Ovary (tissue), 10 donors: ENCODE measurements at places on chromosomes 6 and 20. TPM values are rescaled to one million over a fixed set of nuclear protein-coding genes. Genes with fewer than 3 reads are reported as not detected.

DNA sequence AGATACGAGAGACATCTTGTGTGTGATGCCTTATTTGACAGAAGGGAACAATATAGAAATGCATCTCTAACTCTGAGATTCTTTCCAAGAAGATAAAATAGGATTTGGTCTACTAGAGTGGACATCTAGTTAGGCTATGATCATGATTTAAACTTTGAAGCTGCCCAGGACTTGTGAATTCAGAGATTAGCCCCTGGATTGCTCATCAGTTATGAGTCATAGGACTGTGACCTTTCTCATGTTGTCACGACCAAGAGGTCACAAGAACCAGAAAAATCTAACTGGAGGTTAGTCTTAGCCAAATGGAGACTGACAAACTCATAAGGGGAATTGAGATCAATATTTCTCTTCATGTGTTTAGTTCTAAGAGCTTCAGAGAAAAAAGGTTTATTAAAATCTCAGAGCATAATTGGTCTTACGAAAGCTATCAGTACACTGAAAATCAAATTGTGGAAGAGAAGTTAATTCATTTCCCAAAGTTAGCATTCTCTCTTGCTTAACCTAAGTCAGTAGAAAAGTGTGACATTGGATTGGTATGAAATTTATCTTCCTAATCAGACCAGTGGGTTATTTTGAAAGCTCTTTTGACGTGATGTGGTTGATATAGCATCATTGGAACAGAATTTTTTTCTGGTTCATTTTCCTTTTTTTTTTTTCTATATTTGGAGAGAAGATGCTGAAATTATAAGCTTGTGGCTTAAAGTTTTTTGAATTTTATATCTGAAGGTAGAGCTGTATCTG lies 245.7 kb downstream of the RNF144B start:
- H3K27ac ChIP-seq, result no peak overlapping the region
- DNase-seq, result no peak
- no peak overlapping the region for H3K4me3 ChIP-seq
- H3K4me1 ChIP-seq, result no peaks in the 10 kb centered on the region
- no peaks in the 10 kb centered on the region for H3K27me3 ChIP-seq

DNA sequence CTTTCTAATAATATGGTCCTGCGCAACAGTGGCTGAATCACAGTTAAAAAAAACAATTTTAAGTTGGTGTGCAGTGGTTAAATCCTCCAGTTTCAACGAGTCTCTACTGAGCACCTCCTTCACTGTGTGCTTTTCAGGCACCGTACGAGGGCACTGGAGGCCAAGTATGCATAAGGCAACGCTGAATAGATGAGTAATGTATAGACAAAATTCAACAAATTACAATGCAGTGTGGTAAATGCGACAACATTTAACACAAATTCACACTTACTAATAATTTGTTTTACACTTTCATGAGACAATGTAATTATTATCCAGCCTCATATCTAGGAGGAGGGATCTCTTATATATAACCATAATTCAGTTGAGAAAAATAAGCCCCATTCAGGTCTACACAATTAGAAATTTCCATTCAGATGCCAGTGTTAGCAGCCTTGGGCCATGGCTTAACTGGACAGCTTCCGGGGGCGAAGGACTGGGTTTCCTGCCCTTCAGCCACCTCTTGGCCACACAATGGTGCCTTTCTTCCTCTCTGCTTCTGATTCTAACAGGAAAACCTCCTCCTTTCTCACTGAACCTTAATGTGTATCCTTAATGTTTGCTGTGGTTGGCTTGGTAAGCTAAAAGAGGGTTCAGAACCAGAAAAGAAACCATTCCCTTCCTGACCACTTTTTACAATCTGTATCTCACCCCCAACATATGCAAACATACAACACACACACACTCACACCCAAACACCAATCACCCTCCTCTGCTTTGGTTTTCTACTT lies 51.9 kb downstream of the B4GALT5 start:
- H3K4me1 ChIP-seq, result peaks cover 7% of the 10 kb centered on the region
- no peak overlapping the region for H3K4me3 ChIP-seq
- H3K27ac ChIP-seq, result no peak overlapping the region
- DNase-seq, result no peak
- no peaks in the 10 kb centered on the region for H3K27me3 ChIP-seq

DNA sequence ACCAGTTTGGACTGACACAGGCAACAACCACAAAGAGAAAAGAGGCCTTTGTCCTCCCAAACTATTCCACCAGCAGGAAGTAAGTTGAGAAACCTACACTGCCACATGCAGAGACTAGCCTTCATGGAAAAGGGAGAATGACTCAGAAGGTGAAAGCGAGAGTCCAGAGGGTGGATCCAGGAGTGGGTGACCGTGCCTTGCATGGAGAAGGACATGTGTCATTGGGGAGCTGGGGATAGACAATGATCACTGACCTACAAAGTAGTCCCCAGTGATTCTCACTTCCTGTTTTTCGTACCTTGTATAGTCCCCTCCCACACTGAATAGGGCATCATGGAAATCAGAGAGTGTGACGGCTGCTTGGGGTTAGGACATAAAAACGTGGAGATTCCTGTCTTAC lies 91.9 kb downstream of the MYLK4 start:
- H3K27me3 ChIP-seq, result no peaks in the 10 kb centered on the region
- H3K27ac ChIP-seq, result no peak overlapping the region
- DNase-seq, result no peak
- H3K4me1 ChIP-seq, result no peaks in the 10 kb centered on the region

GRCh38 chr6:25042036-25042521 lies 106.3 kb upstream of the RIPOR2 start:
- no peak overlapping the region for H3K27ac ChIP-seq
- H3K4me3 ChIP-seq, result no peak overlapping the region
- H3K36me3 ChIP-seq, result no peaks in the 10 kb centered on the region

GRCh38 chr6:24455061-24455460 lies 34.3 kb downstream of the GPLD1 start:
- DNase-seq, result no peak
- H3K4me3 ChIP-seq, result no peak overlapping the region
- no peak overlapping the region for H3K27ac ChIP-seq
- H3K4me1 ChIP-seq, result no peaks in the 10 kb centered on the region

GRCh38 chr20:3106658-3107463 lies 22.3 kb upstream of the AVP start:
- H3K27me3 ChIP-seq, result no peaks in the 10 kb centered on the region
- H3K36me3 ChIP-seq, result no peaks in the 10 kb centered on the region
- H3K27ac ChIP-seq, result no peak overlapping the region
- no peak for DNase-seq
- H3K4me1 ChIP-seq, result no peaks in the 10 kb centered on the region

GRCh38 chr6:112253841-112254816 lies at the start of gene LAMA4:
Gene LAMA4 (minus strand): TSS chr6:112254567. CDS start chr6:112254150, 417 bp downstream.
- H3K4me1 ChIP-seq, result peaks cover 6% of the 10 kb centered on the region
- no peaks in the 10 kb centered on the region for H3K27me3 ChIP-seq
- DNase-seq, result peak; percentile 60
- H3K4me3 ChIP-seq, result peak within 1 kb of the TSS; percentile 83

- H3K4me1 ChIP-seq, result no peaks in the 10 kb centered on the region
- no peaks in the 10 kb centered on the region for H3K36me3 ChIP-seq
- DNase-seq, result no peak
- H3K27ac ChIP-seq, result no peak overlapping the region
- no peak overlapping the region for H3K4me3 ChIP-seq
Measured at GRCh38 chr6:122035173-122035572, 364.3 kb upstream of the HSF2 start.

DNA sequence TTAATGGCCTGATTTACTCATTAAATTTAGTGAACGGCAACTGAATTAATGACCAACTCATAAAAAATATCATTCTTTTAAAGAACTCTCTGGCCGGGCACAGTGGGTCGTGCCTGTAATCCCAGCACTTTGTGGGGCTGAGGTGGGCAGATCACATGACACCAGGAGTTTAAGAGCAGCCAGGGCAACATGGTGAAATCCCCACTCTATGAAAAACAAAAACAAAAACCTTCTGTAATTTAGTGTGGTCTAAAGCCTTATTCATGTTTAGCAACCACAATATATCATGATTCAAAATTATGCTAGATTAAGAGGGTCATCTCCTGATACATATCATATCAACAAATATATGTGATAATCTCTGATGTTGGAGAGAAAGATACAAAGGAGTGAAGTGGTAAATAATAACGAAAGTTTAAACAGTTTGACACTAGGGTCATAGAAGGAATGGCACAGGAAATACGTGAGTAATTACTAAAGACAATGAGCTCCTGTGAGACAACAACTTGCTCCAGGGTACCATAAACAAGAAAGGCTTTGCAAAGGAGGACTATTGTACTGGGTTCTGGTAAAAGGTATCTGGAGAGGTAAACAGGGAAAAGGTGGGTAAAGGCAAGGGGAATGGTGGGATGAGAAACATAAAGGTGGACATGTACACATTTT lies 5.7 kb downstream of the ELOVL4 start:
- H3K27me3 ChIP-seq, result no peaks in the 10 kb centered on the region
- peaks cover 1% of the 10 kb centered on the region for H3K4me1 ChIP-seq
- H3K4me3 ChIP-seq, result no peak overlapping the region
- no peak for DNase-seq
- no peaks in the 10 kb centered on the region for H3K36me3 ChIP-seq
- no peak overlapping the region for H3K27ac ChIP-seq

- H3K4me3 ChIP-seq, result no peak overlapping the region
- no peak for DNase-seq
- no peaks in the 10 kb centered on the region for H3K27me3 ChIP-seq
- no peaks in the 10 kb centered on the region for H3K36me3 ChIP-seq
- no peak overlapping the region for H3K27ac ChIP-seq
Measured at GRCh38 chr6:139426795-139427194, 52.3 kb upstream of the CITED2 start.

DNA sequence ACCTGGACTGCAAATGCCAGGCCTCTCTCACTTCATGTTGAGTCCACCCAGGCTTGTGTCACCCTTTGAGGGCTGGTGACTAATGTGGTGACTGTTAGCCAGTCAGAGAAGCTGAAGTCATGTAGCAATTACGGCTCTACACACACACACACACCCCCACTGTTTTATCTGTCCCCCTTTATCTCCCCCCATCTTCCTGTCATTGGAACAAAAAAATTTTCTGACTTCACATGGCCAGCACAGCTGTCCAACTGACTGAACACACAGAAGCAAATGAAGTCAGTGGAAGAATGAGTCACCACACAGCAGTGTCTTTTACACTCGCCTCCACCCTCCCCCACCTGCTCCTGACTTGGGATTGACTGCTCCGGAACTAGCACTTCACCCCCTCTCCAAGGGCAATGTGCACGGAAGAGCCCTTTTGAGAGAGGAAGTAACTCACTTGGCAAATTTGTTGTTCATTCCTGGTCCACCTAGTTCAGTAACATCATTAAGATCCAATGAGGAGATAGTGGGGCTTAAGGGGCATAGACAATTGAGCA lies 198.0 kb downstream of the RNF144B start:
- DNase-seq, result no peak
- H3K4me3 ChIP-seq, result no peak overlapping the region
- no peaks in the 10 kb centered on the region for H3K27me3 ChIP-seq

DNA sequence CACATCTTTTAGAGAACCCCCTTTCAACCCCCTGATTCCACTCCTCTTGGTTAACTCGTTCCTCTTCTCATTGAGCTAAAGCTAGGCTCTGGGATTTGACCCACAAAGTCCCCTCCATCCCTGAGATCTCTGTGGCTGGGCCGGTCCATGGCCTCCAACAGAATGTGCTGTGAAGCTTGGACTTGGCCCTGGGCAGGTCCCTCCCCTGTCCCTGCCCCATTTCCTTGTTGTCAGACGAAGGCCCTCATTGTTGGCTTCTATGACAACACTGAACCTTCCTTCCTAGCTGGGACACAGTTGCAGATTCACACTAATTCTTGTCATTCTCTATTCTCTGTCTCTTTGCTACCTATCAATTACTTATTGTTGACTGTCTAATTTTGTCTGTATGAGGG lies 156.1 kb downstream of the SYCP2 start:
- no peak overlapping the region for H3K4me3 ChIP-seq
- no peaks in the 10 kb centered on the region for H3K36me3 ChIP-seq
- no peaks in the 10 kb centered on the region for H3K27me3 ChIP-seq

GRCh38 chr6:32941214-32941768 lies 463 bp upstream of the HLA-DMB start:
- no peak overlapping the region for H3K4me3 ChIP-seq
- H3K27me3 ChIP-seq, result no peaks in the 10 kb centered on the region
- H3K4me1 ChIP-seq, result no peaks in the 10 kb centered on the region
- no peak for DNase-seq
- no peak overlapping the region for H3K27ac ChIP-seq

DNA sequence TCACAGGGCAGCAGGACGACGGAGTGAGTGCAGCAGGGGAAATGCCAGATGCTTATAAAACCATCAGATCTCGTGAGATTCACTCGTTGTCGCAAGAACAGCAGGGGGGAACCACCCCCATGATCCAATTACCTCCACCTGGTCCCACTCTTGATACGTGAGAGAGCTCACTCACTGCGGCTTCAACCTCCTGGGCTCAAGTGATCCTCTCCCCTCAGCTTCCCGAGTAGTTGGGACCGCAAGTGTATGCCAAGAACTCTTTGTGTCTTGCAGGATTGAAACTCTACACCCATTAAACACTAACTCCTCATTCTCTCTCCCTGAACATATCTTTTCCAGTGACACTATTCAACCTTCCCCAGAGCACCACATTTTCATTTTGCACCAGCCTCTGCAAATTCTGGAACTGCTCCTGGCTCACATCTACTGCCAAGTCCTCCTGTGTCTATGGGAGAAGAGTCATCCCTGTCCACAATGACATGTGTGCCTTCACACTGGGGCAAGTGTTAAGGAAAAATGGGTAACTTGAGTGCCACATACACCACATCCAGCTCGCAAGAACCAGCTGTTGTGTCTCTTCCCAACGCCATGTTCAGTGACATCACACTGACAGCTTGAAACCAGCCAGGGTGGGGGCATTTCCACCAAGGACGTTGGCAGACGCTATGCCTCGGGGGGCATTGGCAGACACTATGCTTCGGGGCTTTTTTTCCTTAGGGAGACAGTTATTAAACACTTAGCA lies 14.7 kb upstream of the TAF4 start:
- no peak overlapping the region for H3K4me3 ChIP-seq
- H3K27me3 ChIP-seq, result no peaks in the 10 kb centered on the region
- H3K27ac ChIP-seq, result no peak overlapping the region
- H3K4me1 ChIP-seq, result no peaks in the 10 kb centered on the region

DNA sequence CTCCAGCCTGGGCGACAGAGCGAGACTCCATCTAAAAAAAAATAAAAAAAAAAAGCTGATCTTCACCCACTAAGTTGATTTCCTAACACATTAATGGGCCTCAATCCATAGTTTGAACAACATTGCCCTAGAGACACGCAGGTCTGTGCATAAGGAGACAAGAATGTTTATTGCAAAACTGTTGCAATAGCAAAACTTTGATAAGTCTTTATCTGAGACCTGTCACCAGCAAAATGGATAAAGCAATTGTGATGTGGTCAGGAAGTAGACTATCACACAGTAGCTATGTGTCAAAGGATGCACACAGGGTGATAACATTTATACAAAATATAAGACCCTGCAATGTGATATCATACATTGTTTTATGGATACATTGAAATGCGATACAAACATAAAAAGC lies 4.2 kb upstream of the ITPR3 start:
- H3K36me3 ChIP-seq, result no peaks in the 10 kb centered on the region
- no peak for DNase-seq
- no peak overlapping the region for H3K27ac ChIP-seq
- no peaks in the 10 kb centered on the region for H3K4me1 ChIP-seq
- H3K4me3 ChIP-seq, result no peak overlapping the region

Gene EMILIN3
- polyA plus RNA-seq, result 4.2 TPM

Gene GJA10
- polyA plus RNA-seq, result not detected

Gene RHAG
- not detected for polyA plus RNA-seq

Gene DEFB132
- polyA plus RNA-seq, result not detected

Gene PAQR8
- 15.2 TPM for polyA plus RNA-seq

Gene SEMG1
- not detected for polyA plus RNA-seq
